ENCODE measurements at places on chromosomes 6 and 20.

DNA sequence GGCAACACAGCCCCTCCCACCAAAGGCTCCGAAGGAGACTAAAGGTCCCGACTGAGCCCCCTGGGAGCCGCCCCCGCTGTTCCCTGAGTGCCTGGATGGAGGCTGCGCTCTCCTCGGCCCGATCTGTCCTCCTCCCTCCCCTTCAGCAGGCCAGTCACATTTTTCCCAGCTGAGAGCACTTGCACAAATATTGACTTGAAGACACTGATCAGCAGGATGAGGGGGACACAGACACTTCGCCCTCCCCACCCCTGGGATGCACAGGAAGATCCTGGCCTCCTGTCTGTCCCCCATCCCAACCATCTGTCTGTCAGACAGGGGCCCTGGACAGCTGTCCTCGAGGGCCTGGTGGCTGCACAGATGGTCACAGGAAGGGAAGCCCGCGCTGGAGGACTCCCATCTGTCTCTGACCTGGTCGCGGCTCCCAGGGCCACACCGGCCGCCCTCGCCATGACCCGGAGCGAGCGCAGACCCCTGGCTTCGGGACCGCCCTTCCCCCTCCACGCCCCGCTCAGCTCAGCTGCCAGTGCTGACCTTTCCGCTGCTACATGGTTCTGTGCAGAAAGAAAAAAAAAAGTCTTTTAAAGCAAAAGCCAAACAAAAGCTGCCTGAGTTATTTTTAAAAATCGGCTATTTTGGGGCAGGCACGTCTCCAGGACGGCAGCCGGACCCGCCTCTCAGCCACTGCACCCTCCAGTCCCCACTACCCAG is 11.1 kb downstream of the LAMA5 start:
- peaks cover 76% of the 10 kb centered on the region for H3K4me1 ChIP-seq
- DNase-seq, result no peak
- H3K36me3 ChIP-seq, result peaks cover 31% of the 10 kb centered on the region
- no peaks in the 10 kb centered on the region for H3K27me3 ChIP-seq

GRCh38 chr6:117188627-117189201 is 76.6 kb upstream of the VGLL2 start:
- no peaks in the 10 kb centered on the region for H3K36me3 ChIP-seq
- H3K4me3 ChIP-seq, result no peak overlapping the region
- H3K4me1 ChIP-seq, result no peaks in the 10 kb centered on the region
- H3K27me3 ChIP-seq, result no peaks in the 10 kb centered on the region
- peak; percentile 6 for DNase-seq

DNA sequence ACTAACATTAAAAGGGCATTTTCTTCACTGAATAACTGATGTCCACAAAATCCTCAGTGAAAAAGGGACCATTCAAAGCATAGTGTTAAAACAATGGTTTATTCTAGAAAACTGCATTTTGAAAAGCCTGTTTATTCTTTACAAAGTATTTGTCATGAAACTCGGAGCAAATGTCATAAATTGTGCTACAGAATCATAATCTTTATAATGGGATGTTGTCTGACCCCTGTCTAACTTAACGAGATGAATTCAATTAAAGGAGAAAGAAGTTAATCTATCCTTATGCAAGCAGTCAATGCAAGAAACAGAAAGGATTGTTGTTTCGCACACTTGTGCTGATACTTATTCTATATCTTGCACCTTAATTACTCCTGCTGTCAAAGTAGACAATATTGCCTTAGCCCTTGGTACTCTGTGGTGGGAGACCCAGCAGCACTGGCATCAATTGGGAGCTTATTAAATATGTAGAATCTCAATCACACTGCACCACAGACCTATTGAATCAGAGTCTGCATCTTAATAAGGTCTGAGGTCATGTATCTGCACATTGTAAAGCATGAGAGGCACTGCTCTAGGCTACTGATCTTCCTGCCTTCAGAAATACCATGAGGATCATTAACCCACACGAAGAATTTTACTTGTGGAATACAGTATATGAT is 708.3 kb downstream of the HDGFL1 start:
- no peak overlapping the region for H3K27ac ChIP-seq
- DNase-seq, result no peak
- no peak overlapping the region for H3K4me3 ChIP-seq
- no peaks in the 10 kb centered on the region for H3K27me3 ChIP-seq

DNA sequence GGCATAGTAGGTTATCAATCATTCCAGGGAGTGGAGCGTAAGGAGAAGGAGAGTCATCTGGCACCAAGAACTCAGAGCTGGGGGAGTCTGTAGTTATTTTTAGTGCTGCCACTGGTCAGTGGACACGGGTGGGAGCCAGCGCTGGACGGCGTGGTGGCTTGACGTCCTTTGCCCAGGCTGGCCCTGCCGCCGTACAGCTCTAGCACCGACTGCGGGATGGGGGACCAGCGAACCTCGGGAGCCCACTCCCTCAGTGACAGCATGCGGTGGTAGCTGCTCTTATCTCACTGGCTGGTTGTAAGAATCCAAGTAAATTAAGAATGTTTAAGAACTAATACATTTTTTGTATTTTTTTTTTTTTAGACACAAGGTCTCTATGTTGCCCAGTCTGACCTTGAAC is 32.5 kb upstream of the RPS6KA2 start:
- no peaks in the 10 kb centered on the region for H3K36me3 ChIP-seq
- no peak overlapping the region for H3K27ac ChIP-seq
- no peaks in the 10 kb centered on the region for H3K4me1 ChIP-seq
- no peaks in the 10 kb centered on the region for H3K27me3 ChIP-seq
- DNase-seq, result no peak

DNA sequence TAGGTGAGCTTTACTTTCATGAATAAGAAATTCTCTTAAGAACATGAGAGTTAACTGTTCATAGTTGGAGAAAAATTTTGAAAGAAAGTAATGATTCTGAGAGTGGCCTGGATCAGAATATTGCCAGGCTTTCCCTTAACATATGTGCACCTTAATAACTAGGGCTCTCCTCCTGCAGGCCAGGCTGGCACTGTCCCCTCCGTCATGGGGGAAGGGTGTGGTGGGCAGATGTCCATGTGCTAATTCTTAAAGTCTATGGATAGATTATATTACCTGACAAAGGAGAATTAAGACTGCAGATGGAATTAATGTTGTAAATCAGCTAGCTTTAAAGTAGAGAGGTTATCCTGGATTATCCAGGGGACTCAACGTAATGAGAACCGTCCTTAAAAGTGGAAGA is 10.9 kb upstream of the KLHL32 start:
- no peaks in the 10 kb centered on the region for H3K36me3 ChIP-seq
- no peaks in the 10 kb centered on the region for H3K27me3 ChIP-seq
- H3K27ac ChIP-seq, result no peak overlapping the region
- no peak overlapping the region for H3K4me3 ChIP-seq
- no peaks in the 10 kb centered on the region for H3K4me1 ChIP-seq

- DNase-seq, result no peak
- no peak overlapping the region for H3K4me3 ChIP-seq
Measured at GRCh38 chr6:170561555-170561954, 7.4 kb downstream of the TBP start.

All from Caco-2 (cell line).